ENCODE measurements at places on chromosomes 16 and 17. TPM values are rescaled to one million over a fixed set of nuclear protein-coding genes. Genes with fewer than 3 reads are reported as not detected.

DNA sequence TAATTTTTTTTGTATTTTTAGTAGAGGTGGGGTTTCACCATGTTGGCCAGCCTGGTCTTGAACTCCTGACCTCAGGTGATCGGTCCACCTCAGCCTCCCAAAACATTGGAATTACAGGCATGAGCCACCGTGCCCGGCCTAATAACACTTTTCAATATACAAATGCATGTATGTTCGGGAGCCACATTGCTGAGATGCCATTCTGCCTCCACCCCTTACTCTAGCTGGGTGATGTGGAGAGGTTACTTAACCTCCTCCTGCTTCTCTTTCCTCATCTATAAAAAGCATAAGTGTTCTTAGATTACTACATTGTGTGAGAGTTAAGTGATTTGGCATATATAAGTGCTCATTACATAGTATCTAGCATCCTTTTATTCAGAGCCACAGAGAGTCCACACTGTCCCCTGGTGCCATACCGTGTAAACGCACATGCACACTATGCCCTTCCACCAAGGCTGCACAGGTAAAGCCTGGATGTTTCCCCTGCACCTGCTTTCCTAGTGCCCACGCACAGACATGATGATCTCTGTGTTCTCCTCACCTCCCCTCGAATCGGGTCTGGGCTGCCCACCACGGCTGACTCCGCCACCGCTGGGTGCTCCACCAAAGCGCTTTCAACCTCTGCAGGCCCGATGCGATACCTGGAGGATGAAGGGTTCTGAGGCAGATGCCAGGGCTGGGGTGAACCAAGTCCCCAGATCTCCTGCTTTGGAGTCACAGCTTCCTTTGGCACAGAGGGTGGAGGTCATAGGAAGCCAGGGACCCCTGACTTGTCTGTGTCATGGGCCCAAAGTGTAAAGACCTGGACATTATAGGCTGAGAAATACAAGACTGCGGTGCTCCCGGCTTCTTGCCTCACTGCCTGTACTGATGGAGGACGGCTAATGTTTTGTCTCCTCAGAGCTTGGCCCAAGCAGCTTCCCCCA, 49.0 kb upstream of the ACSM2B start:
- DNase-seq, result no peak

Gene CIBAR2
- 0.30 TPM for polyA plus RNA-seq

Gene CRYBA1
- polyA plus RNA-seq, result not detected

- DNase-seq, result no peak
Measured at GRCh38 chr17:45780921-45781320, 3.2 kb upstream of the CRHR1 start.

Data from right renal pelvis (tissue), 4 donors.